ENCODE measurements at places on chromosomes 5 and 9.

- no peak for DNase-seq
Observed at GRCh38 chr5:43309637-43310036, 3.6 kb downstream of the HMGCS1 start.

DNA sequence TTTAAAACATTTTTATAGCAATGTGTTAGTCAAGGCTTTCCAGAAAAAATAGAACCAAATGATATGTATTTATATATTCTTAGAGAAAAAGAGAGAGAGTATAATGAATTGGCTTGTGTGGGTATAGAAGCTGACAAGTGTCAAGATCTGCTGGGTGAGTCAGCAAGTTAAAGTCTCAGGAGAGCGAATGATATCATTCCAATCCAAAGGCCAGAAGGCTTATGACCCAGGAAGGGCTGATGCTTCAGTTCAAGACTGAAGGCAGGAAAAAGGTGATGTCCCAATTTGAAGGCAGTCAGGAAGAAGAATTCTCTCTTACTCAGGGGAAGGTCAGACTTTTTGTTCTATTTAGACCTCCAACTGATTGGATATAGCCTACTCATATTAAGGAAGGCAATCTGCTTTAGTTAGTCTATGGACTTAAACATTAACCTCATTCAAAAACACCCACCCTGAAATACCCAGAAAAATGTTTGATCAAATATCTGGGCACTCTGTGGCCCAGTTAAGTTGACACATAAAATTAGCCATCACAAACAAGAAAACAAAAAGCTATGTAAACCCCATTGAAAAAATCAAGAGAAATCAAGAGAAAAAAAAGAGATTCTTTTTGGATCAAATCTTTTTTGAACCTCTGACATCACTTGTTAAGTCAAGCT is 189.6 kb downstream of the PIK3R1 start:
- DNase-seq = no peak

- no peak for DNase-seq
Observed at GRCh38 chr9:91945277-91946085, 4.5 kb downstream of the ROR2 start.

GRCh38 chr9:137167747-137168572 is 1.9 kb downstream of the LRRC26 start:
- no peak for DNase-seq

- DNase-seq = no peak
Observed at GRCh38 chr9:3434594-3434993, 91.2 kb downstream of the RFX3 start.

GRCh38 chr9:34638138-34638445 is 505 bp upstream of the SIGMAR1 start:
- no peak for DNase-seq

GRCh38 chr9:94717761-94718160 is 8.7 kb upstream of the AOPEP start:
- DNase-seq = no peak

DNA sequence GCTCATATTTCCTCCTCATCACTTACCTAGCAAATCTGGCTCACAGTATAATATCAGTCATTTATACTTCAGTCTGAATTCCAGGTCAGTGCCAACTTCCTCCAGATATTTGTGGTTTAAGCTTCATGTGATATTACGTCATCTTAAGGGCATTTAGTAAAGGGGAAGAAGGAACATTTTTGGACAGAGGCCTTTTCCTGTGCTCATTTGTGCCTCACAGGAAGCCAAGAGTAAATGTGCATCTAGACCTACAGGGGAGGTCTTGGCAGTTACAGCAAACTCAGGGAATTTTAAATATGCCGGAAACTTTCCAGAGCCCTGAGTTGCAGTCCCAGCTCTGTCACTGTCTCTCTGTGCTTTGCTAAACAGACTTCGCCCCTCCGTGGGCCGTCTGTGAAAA is 12.3 kb upstream of the KCNIP1 start:
- no peak for DNase-seq

DNA sequence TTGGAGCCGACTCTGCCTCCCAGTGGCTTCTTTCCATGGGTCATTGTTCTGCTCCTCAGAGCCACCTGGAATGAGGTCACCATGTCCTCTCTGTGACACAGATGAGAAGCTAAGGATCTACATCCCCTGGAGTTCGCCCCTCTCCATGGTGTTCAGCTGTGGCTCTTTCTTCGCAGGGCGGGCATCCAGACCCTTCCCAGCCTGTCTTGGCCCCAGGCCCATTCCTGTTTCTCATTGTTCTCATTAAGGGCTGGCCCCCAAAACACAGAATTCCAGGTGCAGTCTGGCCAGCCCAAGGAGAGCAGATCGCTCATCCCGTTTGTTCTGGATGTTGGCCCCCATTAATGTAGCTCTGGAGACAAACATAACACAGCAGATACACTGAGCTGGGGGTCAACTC is 66.4 kb upstream of the COL15A1 start:
- no peak for DNase-seq

- DNase-seq = no peak
Observed at GRCh38 chr5:76799588-76799987, 19.2 kb upstream of the F2RL1 start.

DNA sequence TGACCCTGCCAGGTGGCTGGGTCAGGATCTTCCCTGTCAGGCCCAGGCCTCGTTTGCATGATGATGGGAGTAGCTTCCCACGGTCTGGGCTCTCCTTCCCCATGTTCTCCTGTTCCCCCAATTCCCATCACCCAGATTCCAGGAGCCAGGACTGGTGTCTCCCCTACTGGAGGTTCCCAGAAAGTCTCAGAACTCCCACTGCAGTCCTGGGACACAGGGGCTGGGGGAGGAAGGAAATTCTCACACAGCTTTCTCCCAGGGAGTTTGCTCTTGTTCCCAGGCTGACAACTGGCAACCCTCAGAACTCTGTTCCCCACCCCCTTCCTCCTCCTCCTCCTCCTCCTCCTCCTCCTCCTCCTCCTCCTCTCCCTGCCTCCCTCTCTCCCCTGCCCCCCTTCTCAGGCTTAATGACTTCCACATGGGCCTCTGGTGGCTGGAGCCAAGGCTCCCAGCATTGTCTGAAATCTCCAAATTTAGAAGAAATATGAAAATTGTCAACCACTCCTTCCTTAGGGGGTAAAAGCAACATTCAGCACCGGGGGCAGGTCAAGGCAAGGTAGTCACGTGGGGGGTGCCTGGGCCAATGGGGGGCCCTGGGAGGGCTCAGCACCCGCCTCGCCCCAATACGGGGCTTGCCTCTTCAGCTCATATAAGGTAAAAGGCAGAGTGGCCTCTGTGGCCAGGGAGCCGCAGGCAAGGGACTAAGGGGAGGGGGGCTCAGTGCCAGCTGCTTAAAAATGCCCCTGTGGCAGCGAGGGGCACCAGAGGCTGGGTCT is 27.3 kb upstream of the IL17B start:
- no peak for DNase-seq

GRCh38 chr5:102782217-102782872 is 27.2 kb downstream of the PAM start:
- no peak for DNase-seq

DNA sequence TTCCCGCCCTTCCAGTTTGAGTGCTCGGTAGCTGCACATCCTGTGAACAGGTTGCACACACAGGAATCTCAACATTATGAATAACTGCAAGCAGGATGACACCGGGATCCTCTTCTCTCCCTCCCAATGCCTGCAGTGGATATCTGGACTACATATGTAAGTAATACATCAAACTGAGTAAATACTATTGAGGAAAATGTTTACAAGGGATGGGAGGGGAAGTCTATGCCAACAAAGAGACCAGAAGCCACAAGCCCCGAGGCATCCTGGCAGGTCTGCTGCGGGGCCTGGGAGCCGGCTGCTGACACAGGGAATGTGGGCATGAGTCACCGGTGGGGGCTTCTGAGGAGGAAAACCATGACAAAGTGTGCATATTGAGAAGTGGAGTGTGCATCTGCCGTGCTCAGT is 8.6 kb upstream of the ANKRD33B start:
- no peak for DNase-seq

- no peak for DNase-seq
Observed at GRCh38 chr5:167871091-167871490, 420.4 kb upstream of the WWC1 start.

- DNase-seq = no peak
Observed at GRCh38 chr5:75363726-75364495, 26.9 kb downstream of the HMGCR start.

GRCh38 chr9:9893837-9894236 is 719.0 kb downstream of the PTPRD start:
- DNase-seq = no peak

DNA sequence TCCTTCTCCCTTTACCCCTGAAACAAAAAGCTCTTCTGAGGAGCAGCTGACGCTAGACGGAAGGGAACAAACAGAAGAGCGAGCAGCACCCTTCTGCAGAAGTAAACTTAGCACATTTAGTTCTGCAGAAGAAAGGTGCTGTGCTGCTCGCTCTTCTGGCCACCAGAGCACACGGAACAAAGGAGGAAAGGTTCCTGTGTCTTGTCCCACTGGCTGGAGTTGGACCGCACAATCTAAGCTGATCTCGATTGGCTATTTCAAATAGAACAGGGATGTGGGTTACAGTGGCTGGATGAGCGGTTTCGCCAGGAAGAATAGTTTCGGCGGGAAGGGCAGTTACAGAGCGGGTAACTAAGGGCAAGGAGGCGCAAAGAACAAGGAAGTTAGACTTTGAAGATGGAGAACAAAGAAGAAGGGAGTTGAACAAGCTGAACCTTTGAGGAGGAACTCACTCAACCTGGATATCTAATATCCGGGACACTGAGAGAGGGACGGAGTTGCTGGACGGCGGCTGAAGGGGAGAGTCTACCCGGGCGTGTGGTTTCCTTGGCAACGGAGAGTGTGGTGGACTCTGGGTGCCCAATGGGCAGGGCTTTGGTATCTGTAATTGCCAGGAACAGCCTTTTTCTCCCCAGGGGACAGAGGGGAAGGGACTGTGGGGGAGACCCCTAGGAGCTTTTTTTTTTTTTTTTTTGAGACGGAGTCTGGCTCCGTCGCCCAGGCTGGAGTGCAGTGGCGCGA is 7.1 kb downstream of the GTF3C5 start:
- no peak for DNase-seq

DNA sequence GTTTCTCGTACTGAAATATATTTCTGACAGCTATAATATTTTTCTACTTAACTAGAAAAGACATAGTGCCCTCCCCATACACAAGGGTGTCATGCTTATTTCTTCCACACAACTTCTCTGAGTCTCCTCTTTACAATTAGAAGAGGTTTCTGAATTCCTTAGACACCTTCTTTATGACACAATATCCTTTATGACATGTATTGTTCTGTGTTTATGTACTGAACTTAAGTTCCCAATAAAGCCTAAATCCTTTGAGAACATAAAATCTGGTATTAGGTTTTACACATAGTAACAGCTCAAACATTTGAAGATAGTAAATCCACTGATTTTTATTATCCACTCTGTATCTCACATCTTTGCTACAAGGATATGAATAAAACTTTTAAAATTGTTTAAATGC is 32.5 kb downstream of the GRAMD2B start:
- DNase-seq = no peak

DNA sequence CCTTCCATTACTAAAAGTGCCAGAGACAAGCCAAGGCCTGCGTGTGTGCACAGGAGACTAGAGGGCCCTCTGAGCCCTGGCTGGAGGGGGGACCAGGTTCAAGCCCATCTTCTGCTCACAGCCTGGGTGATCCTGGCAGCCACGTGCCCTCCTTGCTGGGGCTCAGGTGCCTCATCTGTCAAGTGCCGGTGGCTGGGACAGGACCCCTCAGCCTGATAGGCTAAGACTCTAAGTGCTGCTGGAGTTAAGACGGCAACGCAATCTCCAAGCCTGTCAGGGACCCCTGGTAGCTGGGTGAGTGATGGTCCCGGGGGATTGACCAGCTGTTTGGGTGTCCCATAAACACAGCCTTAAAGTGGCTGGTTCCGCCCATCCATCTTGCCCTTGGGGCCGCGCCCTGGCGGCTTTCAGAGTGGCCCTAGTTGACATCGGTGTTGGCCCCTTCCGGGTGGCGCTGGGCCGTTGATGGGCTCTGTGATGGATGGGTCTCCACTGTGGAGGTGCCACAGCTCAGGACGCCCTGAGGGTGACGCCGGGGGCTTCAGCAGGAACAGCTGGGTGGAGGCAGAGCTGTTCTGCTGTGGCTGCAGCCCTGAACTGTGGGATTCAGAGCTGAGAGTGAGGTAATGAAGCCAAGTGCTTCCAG is 136.2 kb downstream of the BARX1 start:
- DNase-seq = no peak

DNA sequence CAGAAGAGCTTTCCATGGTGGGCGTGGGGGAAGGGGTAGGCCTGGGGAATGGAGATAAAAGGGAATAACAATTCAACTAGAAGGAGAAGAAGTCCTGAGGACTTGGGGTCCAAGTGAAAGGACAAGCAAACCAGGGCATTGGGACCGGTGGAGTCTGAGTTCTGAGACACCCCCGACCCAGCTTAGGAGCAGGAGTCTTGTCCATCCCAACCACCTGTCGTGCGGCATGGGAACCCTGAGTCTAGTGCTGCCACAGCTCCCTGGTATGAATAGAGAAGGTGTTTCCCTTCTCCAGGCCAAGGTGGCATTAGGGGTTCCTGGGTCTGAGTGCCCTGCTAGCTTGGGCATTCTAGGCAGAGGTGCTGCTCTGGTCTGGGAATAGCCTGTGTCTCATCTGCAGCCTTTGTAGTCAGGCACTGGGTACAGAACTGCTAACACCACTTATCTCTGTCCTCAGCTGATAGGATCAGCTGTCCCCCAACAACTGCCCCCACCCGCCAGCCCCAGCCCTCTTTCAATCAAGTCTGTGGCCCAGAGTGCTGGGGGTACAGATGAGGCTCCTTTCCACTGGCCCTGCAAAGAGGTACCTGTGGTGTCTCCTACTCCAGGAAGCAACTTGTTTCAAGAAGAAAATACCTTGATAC is 9.9 kb downstream of the HNRNPAB start:
- DNase-seq = no peak

DNA sequence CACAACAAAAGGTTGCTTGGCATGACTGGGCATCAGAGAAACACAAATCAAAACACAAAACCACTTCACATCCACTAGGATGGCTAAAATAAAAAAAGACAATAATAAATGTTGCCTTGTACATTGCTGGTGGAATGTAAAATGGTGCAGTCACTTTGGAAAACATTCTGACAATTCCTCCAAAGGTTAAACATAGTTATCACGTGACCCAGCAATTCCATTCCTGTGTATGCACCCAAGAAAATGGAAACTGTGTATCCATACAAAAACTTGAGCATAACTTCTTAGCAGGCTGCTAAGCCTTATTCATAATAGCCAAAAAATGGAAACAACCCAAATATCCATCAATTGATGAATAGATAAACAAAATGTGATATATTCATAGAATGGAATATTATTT is 10.2 kb upstream of the SLC46A2 start:
- DNase-seq = no peak

DNA sequence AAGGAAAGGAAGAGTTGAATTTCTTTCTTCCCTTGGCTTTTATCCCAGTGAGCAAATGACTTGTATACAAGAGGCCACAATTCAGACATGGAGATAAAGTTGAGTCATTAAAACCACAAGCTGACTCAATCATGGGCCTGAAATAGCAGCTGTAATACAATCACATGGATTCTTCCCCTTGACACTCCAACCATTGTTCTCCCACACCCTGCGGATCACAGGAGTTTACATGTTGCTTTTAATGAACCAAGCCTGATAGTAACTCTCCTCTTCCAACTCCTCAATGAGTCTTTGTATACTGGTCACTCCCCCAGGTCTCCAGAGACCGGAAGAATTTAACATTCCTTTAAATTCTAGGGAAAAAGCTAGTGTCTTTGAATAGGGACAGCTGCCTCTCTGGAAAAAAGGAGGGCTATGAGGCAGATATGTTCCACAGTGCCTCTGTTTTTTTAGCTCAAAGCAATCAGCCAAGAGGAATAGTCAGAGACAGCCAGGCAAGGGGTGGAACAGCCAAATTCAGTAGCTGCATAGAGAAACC is 32.4 kb downstream of the PCDHGC5 start:
- no peak for DNase-seq

GRCh38 chr9:107883496-107884124 is 394.0 kb upstream of the KLF4 start:
- no peak for DNase-seq

GRCh38 chr9:6575324-6576034 is 70.0 kb downstream of the GLDC start:
- DNase-seq = no peak

Measured in frontal cortex (tissue), 4 donors.